ENCODE measurements at places on chromosomes 5 and 9.

GRCh38 chr5:132462856-132463745 is 27.5 kb downstream of the IRF1 start:
- DNase-seq, result no peak

DNA sequence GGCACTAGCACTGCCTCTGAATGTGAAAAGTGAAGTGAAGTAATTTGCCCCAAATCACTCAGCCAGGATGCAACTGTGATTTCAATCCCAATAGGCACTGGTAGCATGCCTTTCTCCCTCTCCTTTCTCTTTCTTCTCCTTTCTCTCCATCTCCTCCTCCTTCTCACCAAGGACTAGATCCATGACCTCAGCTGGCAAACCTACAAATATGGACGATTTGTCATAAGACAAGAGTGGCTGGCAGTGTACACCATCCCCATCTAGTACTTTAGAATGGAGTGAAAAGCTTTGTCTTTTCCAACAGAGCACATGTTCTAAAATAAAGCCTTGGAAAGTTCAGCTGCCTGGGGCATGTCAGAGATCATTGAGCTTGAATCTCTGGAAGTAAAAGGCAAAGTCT is 574.7 kb upstream of the CLINT1 start:
- no peak for DNase-seq

GRCh38 chr5:171469326-171469725 is 49.9 kb downstream of the FGF18 start:
- no peak for DNase-seq

GRCh38 chr9:70883056-70883455 is 238.4 kb downstream of the TRPM3 start:
- no peak for DNase-seq

DNA sequence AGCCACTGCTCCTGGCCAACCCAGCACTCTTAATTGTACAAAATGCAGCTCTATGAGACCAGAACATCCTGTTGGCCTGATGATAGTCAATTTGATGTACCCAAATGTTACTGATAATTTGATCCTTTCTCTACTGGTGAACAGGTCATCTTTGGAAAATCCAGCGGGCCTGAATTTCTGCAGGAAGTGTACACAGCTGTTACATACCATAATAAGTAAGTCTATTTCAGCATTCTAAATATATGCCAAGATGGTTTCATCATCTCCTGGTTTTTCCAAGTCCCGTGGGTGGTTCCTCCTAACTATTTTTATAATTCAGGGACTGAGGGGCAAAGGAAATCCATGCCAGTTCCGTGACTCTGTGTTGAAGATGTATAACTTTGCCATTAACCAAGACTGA is 155.4 kb downstream of the DOCK8 start:
- DNase-seq, result no peak
